H1 (cell line): ENCODE measurements at places on chromosomes 2 and 18. TPM values are rescaled to one million over a fixed set of nuclear protein-coding genes. Genes with fewer than 3 reads are reported as not detected.

ADRA2B gene
- 6.5 and 6.6 TPM in 2 replicates for total RNA-seq

HSPE1 gene
- 364 and 377 TPM in 2 replicates for total RNA-seq

- DNase-seq: no peak
Observed at GRCh38 chr2:215019521-215020145, 118.8 kb downstream of the ABCA12 start.

- DNase-seq: no peak
Observed at GRCh38 chr18:57649556-57650500, 28.2 kb upstream of the NARS1 start.

- DNase-seq: no peak
Observed at GRCh38 chr2:215401896-215402379, 33.9 kb downstream of the FN1 start.

GRCh38 chr2:241049739-241050623 is 51.6 kb downstream of the SNED1 start:
- peak; percentile 86 for DNase-seq

- DNase-seq: peak; percentile 97
Observed at GRCh38 chr2:218979846-218980734, 4.9 kb downstream of the FEV start.

DNA sequence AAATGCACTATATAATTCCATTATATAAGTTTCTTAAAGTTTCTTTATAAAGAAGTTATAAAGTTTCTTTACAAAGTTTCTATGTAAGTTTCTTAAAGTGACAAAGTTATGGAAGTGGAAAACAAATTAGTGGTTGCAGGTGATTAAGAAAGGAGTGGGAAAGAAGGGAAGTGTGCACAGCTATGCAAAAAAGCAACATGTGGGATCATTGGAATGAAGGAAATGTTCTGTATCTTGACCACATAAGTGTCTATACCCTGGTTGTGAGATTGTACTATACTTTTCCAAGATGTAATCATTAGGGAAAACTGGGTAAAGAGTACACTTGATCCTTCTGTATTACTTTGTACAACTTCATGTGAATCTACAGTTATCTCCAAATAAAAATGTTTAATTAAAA is 1541.1 kb downstream of the LRP1B start:
- DNase-seq: no peak

DNA sequence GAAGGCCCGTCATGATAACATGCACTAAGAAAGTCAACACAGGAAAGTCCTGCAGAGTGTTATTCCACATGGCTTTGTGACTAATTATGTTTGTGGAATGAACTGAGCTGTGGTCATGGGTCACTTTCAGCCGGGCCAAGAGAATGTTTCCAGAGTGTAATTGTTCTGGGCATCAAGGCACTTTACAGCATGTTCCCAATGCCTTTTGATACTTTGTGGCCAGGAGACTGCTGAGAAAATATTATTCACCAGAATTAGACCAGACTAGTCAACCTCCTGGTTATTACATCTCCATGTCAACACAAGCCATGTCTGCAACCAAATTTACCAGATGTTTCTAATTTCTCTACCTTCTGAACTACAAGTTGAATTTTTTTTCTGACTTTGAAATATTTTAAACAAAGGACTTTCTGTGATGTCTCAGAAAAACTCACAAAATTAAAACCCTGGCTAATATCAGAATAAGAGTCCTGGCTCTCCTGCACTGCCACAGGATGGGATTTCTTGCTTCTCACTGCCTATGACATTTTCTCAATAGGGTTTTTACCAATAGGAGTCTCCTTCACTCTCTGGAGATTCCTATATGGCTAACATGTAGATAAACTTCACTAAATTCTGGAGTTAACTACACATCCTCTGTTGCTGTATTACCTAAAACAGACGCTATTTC is 90.6 kb upstream of the WDR75 start:
- no peak for DNase-seq

DNA sequence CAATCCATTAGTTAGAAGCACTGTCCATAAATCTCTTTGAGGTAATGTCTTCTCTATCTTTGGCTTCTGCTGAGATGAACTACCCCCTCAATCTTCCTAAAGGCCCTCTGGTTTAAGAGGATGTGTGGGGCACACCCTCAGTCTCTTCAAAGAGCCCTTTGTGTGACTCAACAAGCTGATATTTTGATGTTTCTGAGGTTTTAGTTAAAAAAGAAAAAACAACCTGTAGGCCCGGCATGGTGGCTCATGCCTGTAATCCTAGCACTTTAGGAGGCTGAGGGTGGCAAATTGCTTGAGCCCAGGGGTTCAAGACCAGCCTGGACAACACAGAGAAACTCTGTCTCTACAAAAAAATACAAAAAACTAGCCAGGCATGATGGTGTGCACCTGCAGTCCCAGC is 593.5 kb downstream of the TMEM182 start:
- DNase-seq: no peak
